ENCODE measurements at places on chromosomes 2 and 18. TPM values are rescaled to one million over a fixed set of nuclear protein-coding genes. Genes with fewer than 3 reads are reported as not detected.

Gene ELOA2
- polyA plus RNA-seq: not detected

Gene SALL3
- polyA plus RNA-seq: 4.7 TPM

Gene ATP6V1B1
- 2.4 TPM for polyA plus RNA-seq

Gene C1D
- polyA plus RNA-seq: 22.6 TPM

Gene PJVK
- 0.22 TPM for polyA plus RNA-seq

Gene GLI2
- polyA plus RNA-seq: 0.37 TPM

Gene ANKRD36B
- 0.59 TPM for polyA plus RNA-seq

Measured in brain (organoid and tissue), 16 donors.